ENCODE measurements at places on chromosomes 5 and 9.

DNA sequence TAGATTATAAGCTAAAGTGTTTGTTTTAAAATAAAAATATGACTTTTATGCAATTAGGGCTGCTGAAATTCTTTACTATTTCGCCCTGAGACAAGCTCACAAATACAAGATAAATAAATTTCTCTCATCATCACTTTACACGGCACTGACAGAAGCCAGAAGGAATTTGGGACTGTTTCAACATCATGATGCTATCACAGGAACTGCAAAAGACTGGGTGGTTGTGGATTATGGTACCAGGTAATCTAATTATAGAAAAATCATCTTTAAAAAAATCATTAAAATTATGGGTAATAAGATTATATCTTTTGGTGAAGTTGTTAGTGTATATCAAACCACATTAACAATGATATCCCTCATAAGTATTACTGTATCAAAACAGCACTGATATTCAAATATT, 95.0 kb downstream of the MAN2A1 start:
- no peak for DNase-seq

DNA sequence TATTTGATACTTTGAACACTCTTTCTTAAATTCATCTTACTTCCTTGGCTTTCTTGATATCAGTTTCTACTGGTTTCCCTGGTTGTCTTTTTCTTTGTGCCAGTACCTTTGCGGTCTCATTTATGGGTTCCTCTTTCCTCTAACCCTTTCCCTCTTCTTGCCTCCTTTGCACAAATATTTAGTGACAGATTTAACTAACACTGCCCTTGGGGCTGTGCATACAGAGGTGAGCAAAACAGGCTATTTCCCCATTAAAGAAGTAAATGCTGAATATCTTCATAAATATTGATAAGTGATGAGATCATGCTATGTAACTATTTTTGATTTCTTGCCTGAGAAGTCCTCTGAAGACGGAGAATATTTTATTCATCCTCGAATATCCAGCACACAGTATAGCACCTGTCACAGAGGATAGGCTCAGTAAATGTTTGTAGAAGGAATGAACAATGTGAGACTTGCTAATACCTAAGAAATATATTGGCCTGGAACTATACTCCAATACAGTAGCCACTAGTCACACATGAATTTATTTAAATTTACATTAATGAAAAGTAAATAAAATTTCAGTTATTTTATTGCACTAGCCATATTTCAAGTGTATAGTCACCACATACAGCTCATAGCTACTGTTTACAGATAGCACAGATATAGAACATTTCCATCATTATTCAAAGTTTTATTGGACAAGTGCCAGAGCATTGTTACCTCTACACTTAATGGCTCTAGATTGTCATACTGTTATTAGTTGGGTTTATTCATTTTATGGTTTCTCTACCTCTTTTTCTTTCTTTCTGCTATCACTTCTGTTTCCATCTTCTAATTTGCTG, 90.4 kb downstream of the RIC1 start:
- DNase-seq = no peak

DNA sequence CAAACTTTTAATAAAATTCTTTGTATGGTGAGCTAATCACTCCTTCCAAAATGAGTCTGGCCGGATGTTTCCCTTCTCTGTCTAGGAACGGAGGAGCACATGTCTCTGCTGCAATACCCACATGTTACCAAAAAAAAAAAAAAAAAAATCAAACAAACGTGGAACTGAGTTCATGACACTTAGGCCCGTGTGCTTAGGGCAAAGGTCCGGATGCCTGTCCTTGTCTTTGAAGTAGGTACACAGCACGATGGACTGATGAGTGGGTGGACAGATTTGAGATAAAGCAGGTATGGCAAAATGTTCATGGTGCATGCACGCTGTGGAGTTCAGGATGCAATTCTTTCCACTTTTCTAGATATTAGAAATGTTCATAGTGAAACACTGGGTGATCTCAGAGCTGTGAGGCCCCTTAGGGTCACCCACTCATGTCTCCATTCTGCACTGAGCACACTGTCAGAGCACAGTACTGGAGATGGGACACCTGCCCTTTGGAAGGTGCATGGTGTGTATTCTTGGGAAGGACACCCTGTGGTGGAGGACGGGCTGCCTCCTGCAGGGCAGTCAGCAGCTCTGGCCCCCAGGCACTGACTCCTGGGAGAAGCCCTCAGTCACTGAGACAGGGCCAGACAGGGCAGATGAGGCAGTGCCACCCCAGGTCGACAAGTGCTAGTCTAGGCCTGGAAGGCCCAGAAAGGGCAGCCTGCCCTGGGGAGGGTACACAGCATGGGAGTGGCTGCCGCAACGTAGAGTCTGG, 43.6 kb downstream of the GADD45G start:
- DNase-seq = no peak

DNA sequence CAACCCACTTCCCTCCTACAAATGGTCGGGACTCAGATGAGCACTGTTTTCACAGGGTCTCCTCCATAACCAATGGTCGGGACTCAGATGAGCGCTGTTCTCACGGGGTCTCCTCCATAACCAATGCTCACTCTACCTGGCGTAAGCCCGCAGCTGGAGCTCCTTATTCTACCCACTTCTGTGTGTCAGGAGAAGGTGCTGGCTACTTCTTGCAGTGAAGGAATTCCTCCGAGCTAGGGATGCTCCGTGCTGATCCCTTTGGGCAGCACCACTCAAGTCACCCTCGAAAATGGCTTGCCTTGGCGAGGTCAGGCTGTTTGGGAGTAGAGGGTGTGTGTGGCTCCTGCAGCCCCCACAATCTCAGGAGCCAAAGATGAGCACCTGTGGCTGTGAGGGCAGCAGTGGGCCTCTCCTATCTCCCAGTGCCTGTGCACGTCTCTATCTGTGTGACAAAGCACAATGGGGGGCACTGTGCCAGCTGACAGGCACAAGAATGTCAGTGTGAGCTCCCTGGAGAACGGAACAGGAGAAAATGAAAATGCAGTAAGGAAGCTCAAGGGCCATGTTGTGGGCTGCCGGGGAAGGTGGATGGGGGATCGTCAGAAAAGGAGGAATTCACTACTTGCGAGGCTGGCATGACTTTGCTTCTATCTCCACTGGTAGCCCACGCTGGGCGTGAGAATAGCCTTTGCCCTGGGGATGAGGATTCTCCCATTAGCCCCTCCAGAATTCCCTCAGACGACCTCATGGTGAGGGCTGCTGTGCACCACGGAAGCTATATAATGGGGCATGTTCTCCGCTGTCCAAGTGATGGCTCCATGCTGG, 3.9 kb upstream of the BTNL9 start:
- DNase-seq = no peak

- DNase-seq = no peak
These were observed 226.5 kb downstream of the TAF11L14 start for GRCh38 chr5:17860660-17861315.

DNA sequence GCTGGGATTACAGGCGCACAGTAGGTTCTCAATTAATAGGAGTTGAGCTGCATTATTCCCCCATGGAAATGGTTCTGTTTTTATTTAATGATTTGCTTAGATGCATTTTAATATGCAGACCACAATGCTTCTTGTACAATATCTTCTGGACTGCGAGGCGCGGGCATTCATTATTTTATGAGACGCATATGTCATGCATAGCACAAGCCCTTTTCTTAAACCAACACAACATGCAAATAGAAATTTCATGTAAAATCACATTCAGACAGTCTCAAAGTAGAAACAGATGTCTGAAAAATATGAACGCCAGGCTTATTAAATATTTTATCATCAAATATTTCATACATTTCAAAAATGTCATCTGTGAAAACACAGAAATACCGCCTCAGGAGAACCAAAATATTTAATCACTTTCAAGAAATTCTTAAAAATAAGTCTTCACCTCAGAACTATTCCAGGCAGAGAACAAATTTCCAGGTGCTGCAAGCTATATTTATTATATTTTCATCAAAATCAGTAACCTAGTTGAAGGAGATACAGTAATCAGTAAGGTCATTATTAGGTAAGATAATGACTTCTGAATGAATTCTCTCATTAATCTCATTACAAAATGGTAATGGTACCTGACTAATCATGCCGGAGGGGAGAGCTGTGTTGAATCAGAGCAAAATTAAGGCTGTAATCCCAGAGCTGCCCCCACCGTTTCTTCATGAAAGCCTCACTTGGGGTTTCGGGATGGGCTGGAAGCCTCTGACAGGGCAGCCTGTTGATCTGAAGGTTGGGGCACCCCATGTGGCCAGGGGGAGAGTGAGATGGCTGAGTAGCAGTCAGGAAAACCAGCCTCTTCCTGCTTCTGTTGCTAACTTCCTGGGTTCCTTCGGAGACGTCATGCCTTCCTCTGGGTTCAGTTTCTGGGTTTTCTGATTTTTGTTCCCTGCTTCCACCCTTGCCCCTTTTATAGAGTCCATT, 133.9 kb upstream of the ZNF618 start:
- no peak for DNase-seq

GRCh38 chr5:167065794-167066193, 1225.7 kb upstream of the WWC1 start:
- no peak for DNase-seq

DNA sequence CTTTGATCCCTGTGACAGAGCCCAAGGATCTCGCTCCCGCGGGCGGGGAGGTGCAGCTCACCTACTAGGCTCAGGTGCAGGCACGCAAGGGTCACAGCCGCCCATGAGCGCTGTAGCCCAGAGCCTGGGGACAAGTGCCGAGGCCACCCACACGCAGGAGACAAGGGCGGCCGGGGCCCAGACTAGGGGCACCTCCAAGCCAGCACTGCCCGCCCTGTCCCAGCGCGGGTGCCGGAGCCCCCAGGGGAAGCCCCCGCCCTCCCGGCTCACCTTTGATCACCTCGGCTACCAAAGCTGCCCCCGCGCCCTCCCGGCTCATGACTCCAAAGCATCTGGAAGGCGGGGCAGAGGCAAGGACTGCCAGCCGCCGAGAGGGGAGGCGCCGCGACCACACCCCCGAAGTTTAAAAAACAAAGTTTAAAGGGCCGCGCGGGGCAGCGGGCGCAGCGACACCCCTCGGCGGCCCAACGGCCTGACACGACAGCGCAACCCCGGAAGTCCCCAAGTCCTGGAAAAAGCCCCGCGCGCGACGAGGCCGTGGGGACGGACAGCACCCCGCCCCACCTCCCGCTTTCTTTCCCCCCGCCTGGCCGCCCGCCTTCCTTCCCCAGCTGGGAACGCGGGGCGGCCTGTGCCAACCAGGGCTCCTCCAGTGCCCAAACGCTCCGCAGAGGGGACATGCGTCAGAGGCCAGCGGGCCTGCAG, 53.0 kb downstream of the CDC14B start:
- DNase-seq = peak; percentile 35

DNA sequence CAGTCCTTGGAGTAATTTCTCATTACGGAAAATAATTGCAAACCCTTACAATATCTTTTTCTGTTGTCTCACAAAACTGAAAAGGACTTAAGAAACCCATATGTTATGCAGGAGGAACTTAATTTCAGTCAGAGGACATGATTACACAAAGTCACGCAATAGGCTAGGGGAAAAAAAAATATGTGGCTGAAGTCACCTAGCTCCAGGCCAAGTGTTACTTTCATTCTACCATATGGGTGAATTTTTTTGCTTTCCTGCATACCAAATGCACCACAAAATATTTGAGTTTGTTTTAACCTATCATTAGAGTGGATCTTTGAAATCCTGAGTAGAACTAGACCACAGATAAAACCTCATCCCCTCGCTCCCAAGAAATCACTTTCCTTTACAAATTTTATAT, 523.5 kb downstream of the CAAP1 start:
- DNase-seq = no peak

GRCh38 chr5:140240987-140241706, 61.8 kb downstream of the PFDN1 start:
- no peak for DNase-seq

GRCh38 chr5:19605846-19606407, 382.1 kb downstream of the CDH18 start:
- no peak for DNase-seq

DNA sequence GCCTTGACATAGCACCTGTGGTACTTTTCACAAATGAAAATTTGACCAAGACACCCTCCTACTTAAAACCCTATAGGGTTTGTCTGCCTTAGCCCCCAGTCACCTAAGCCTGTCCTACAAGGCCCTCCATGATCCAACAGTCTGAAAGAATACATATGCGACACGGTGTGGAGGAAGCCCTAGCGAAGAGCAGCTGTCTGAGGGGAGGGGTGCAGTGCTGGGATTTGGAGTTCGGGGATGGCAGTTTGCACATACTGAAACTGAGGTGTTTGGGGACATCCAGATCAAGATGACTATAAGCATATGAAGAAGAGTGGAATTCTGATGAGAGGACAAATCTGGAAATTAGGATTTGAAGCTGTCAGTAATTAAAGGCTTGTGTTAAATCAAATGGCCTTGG, 7.2 kb upstream of the MYORG start:
- no peak for DNase-seq

GRCh38 chr5:96893342-96893741, 17.0 kb downstream of the ERAP2 start:
- no peak for DNase-seq

DNA sequence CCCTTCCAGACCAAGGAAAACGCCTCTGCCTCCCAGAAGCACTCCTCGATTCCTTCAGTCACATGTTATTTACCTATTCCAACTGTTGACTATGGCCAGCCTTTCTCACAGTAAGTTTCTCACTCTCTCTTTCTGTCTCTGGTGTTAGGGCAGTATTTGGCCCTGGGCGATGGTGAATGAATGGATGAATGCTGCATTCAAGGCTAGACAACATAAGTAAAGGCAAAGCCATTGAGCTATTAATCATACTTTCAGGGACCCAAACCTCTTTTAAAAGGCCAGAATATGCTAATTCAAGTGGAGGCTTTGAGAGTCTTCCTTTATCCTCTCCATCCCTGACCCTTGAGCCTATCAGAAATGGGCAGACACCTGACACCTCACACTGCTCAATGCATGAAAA, 78.5 kb downstream of the SEC61B start:
- no peak for DNase-seq

- no peak for DNase-seq
These were observed 25.1 kb upstream of the CD180 start for GRCh38 chr5:67221487-67222242.

- no peak for DNase-seq
These were observed 13.9 kb downstream of the ALDOB start for GRCh38 chr9:101421653-101422065.

DNA sequence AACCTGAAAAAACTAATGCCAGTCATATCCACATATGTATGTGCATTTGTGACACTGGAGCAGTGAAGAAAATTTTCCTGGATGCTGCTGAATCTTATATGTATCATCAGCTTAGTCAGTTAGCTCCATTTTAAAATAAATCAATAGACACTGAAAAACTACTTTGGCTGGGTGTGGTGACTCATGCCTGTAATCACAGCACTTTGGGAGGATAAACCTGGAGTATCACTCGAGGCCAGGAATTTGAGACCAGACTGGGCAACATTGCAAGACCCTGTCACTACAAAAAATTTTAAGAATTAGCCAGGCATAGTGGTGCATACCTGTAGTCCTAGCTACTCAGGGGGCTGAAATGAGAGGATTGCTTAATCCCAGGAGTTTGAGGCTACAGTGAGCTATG, 511.0 kb upstream of the TLE4 start:
- DNase-seq = no peak

- DNase-seq = no peak
These were observed 667.2 kb upstream of the ZNF608 start for GRCh38 chr5:125413496-125414274.
